ENCODE measurements at places on chromosomes 16 and 17. TPM values are rescaled to one million over a fixed set of nuclear protein-coding genes. Genes with fewer than 3 reads are reported as not detected.
A peak's percentile ranks its signal among the peaks of the same experiment; 100 is the strongest.

XAF1 gene
- 10.6 TPM for polyA plus RNA-seq

GRCh38 chr16:50336884-50337283 lies 31.9 kb downstream of the BRD7 start:
- H3K4me1 ChIP-seq, result no peaks in the 10 kb centered on the region
- no peaks in the 10 kb centered on the region for H3K27me3 ChIP-seq
- peaks cover 13% of the 10 kb centered on the region for H3K36me3 ChIP-seq
- DNase-seq, result no peak

GRCh38 chr16:62970851-62971250 lies 934.6 kb upstream of the CDH8 start:
- no peak overlapping the region for H3K4me3 ChIP-seq
- no peak overlapping the region for H3K27ac ChIP-seq
- no peaks in the 10 kb centered on the region for H3K27me3 ChIP-seq
- H3K4me1 ChIP-seq, result no peaks in the 10 kb centered on the region

- H3K36me3 ChIP-seq, result no peaks in the 10 kb centered on the region
- no peaks in the 10 kb centered on the region for H3K27me3 ChIP-seq
- DNase-seq, result no peak
- H3K4me1 ChIP-seq, result no peaks in the 10 kb centered on the region
- H3K4me3 ChIP-seq, result no peak overlapping the region
Measured at GRCh38 chr16:81431554-81432353, 12.9 kb upstream of the CMIP start.

C16orf92 gene
- polyA plus RNA-seq, result not detected

DNA sequence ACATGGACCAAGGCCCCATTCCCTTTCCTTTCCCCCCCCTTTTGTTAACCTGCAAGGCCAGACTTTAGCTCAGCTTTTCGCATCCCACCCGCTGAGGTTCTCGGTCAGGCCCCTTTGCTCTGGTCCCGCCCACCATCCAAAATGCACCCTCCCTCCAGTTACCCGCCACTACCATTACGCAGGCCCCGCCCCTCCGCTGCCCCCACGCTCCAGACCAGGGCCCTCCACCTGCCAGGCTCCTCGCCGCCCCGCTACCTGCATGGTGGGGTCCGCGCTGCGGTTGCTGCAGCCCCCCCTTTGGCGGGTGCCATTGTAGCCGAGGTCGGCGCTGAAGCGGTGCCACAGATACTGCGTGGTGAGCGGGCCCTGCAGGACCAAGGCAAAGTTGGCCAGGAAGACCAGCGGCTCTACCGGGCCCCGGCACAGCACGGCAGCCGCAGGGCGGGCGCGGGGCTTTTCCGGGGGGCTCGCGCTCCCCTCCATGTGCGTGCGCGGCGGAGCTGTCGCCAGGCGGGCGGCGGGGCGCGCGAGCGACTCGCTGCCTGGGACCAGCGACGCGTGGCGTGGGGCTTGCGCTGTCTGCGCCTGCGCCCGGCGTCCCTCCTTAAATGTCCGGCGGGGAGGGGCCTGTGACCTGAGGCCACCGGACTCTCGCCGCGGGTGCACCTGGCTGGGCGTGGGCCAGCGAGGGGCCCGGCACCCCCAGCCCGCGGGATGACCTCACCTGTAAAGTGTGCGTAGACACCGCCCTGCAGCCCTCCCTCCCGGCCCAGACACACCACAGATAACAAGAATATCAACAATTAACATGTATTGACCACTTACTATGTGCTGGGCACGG lies at the start of gene SLC46A1:
Gene SLC46A1, minus strand, starts transcription at position 581 of the 841 bp plus-strand sequence. Its CDS starts 98 bp downstream, at position 483.
- no peak within 1 kb of the TSS for H3K27ac ChIP-seq
- no peaks in the 10 kb centered on the region for H3K36me3 ChIP-seq
- DNase-seq, result no peak
- peaks cover 36% of the 10 kb centered on the region for H3K4me1 ChIP-seq
- H3K4me3 ChIP-seq, result peak within 1 kb of the TSS; percentile 36

CCL16 gene
- polyA plus RNA-seq, result not detected

DNA sequence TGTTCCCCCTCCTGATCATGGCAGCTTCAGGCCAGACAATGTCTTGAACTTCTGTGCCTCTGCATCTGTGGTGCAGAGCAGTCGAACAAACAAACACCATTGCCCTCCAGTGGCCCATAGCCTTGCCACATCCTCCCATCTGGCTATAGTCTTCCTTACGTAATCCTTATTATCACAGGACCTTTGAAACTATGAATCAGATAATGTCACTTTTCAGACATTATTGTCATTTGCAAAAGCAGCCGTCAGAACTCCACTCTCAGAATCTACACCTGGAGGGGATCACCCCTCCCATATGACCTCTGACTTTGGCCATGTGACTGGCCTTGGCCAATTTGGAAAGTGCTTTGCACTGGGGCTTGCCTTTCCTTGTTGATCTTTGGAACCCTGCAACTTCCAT lies 387.3 kb downstream of the MAF start:
- no peak for DNase-seq
- no peaks in the 10 kb centered on the region for H3K36me3 ChIP-seq
- no peak overlapping the region for H3K27ac ChIP-seq
- no peaks in the 10 kb centered on the region for H3K4me1 ChIP-seq

- no peak overlapping the region for H3K4me3 ChIP-seq
- no peaks in the 10 kb centered on the region for H3K27me3 ChIP-seq
- H3K4me1 ChIP-seq, result no peaks in the 10 kb centered on the region
Measured at GRCh38 chr17:71546419-71546818, 574.4 kb upstream of the SOX9 start.

DNA sequence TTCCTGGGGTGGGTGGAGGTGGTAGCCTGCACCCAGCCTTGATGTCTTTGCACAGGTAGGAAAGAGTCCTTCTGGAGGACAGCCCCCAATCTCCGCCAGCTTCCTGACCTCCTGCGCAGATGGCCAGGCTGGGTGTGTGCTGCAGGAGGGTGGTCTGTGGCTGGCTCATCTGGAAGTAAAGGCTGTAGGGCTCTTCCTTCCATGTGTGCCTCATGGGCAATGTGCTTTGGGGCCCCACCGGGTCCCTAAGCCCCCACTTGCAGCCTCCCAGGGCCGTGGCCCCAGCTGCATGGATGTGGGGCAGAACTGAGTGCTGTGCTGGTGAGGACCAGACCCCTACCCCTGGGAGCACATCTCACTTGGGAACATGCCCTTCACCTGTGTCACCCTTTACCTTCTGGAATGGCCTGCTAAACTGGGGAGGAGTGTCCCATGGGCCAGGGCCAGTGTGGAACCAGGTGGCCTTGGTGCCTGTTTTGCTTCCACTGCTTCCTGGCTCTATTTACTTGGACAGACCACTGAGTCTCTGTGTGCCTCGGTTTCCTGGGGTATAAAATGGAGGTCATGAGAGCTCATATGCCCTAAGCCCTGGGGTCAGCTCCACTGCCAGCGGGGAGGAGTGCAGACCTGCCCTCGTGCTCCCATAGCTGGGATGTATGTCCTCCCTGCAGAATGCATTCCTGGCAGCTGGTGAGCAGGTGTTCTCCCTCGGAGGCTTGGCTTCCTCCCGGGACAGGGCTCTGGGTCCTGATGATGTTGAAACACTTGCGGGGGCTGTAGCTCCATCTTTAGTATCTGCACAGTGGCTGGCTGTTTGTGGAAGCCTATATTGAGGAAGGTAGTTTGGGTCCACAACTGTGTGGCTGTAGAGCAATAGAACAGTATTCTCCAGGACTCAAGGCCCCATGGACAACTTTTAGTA lies 18.0 kb downstream of the MPRIP start:
- peaks cover 32% of the 10 kb centered on the region for H3K4me1 ChIP-seq
- H3K4me3 ChIP-seq, result no peak overlapping the region
- no peak overlapping the region for H3K27ac ChIP-seq
- no peaks in the 10 kb centered on the region for H3K27me3 ChIP-seq

DNA sequence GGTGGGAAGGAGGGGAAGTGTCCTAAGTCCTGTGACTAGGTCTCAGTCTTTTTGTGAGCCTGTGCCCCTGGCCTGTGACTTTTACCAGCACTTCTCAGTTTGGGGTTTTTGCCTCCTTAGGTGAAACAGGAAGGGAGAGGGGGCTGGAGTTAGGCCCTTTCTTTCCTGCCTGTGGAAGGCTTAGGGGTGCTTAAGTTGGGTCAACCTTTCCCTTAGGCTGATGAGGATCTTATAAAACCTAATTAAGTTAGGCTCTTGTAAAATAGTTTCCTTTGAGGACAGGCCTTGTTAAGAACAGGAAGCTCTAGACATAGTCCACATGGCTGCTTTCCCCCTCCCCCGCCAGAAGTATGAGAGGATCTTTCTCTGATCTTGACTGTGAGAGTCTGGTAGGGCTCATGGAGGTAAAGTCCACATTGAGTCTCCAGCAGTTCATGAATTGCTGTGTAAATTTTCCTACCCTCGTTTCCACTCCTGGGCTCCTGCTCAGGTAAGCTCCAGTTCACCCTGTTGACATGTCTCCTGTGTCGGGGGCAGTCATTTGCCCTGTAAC lies 17.0 kb upstream of the DNASE1 start:
- peaks cover 1% of the 10 kb centered on the region for H3K4me1 ChIP-seq
- H3K27ac ChIP-seq, result no peak overlapping the region
- no peaks in the 10 kb centered on the region for H3K36me3 ChIP-seq
- DNase-seq, result no peak

CHD9 gene
- polyA plus RNA-seq, result 18.5 TPM

C1QTNF1 gene
- polyA plus RNA-seq, result 6.6 TPM

GRCh38 chr17:306536-307294 lies 45.9 kb downstream of the RPH3AL start:
- H3K27me3 ChIP-seq, result no peaks in the 10 kb centered on the region
- no peaks in the 10 kb centered on the region for H3K36me3 ChIP-seq
- H3K27ac ChIP-seq, result no peak overlapping the region

DNA sequence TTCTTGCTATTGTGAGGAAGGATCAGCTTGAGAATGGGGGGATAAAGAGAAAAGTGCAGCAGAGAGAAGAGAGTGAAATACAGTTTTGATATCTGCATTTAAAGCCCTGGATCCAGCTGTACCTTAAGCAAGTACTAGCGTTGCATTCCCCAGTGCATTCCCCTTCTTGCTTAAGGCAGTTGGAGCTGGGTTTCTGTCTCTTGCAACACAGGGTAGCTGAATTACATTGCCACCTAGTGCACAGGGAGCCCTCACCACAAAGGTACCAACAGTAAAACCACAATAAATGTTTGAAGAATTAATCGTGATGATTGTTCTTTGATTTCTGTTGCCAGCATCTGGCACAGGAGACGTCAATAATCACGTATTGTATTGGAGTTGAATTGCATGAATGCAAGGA lies 588.7 kb downstream of the RBFOX1 start:
- H3K4me1 ChIP-seq, result no peaks in the 10 kb centered on the region
- no peaks in the 10 kb centered on the region for H3K36me3 ChIP-seq
- no peaks in the 10 kb centered on the region for H3K27me3 ChIP-seq
- no peak overlapping the region for H3K4me3 ChIP-seq
- DNase-seq, result no peak
- H3K27ac ChIP-seq, result no peak overlapping the region

DNA sequence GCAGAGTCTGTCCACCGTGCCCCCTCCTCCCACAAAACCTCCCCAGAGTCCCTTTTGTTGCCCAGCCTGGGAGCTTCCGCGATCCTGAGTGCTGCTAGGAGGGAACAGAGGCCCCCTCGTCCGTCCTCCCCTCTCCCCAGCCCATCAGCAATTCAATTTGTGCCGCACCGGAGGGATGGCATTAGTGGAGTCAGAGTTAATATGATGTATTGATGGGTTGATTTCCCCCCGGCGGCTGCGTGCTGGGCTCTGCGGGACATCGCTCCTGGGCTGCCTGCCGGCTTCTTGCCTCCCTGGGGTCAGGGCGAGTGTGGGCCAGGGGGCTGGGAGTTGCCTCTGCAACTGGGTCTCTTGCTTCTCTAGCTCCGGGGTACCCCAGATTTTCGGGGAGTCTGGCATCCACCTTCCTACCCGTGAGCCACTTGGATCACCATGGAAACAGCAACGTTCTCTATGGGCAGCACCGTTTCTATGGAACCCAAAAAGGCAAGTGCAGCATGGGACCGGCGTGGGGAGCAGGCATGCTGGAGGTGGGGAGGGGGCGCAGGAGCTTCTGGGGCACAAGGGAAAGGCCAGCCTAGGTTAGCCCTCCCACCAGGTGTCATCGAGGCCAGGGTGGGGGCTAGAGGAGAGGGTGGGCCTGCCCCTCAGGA lies 42.9 kb downstream of the BAHCC1 start:
- H3K27me3 ChIP-seq, result peaks cover 5% of the 10 kb centered on the region
- no peak for DNase-seq
- H3K4me3 ChIP-seq, result no peak overlapping the region
- H3K4me1 ChIP-seq, result no peaks in the 10 kb centered on the region
- H3K36me3 ChIP-seq, result no peaks in the 10 kb centered on the region

GRCh38 chr17:80297996-80298560 lies 37.4 kb downstream of the RNF213 start:
- H3K4me3 ChIP-seq, result no peak overlapping the region
- no peak for DNase-seq
- H3K36me3 ChIP-seq, result peaks cover 36% of the 10 kb centered on the region
- no peaks in the 10 kb centered on the region for H3K27me3 ChIP-seq
- H3K4me1 ChIP-seq, result no peaks in the 10 kb centered on the region

DNA sequence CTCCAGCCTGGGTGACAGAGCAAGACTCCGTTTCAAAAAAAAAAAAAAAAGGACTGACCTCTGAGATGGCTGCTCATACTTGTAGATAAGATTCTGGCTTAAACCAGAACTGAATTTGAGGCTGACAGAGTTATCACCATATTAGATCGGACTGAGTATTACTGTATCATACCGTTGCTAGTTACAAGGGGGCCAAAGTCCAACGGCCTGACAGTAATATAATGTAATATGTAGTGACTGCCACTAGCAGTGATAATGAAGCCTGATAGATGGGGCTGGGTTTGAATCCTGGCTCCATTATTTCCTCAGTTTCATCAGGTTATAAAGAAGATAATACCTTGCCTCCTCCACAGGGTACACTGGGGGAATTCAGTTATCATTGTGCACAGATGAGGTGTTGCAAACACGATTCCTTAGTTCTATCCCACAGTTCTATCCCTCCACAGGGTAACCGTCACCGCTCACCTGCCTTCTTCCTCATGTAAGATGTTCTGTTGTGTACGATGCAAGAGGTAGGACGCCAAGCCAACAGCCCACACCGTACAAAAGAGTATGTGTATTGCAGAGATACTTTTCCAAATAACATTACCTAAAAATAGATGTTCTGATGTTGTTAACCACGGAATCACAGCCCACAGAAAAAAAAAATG lies 5.2 kb downstream of the TMEM220 start:
- H3K4me3 ChIP-seq, result no peak overlapping the region
- H3K27me3 ChIP-seq, result no peaks in the 10 kb centered on the region
- no peak overlapping the region for H3K27ac ChIP-seq

DNA sequence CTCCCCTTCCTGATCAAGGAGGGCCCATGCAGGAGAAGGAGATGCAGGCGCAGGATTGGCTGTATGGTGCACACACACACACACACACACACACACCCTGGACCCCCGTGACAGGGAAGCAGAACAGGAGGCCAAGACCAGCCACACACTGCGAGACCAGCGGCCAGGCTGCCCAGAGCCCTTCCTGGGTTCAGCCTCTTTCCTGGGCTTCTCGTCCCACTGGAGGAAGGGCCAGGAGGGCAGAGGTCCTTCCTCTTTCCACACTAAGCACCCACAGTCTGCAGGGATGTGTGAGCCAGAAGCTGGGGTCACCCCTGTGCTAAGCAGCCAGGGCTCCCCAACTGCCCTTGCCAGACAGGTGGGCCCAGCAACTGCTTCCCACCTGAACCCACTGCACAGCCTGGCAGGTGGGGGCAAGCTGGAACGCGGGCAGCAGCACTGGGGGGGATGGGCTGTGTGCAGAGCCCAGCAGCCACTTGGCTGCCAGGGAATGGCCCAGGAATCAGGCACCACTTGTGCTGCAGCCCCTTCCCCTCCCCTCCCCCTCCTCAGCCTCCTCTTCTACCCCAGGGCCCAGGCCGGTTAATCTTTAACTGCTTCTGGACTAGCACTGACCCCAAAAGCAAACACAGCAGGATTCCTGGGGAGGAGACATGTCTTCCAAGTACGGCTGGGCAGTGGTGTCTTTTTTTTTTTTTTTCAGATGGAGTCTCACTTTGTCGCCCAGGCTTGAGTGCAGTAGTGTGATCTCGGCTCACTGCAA lies 44.6 kb upstream of the SLC38A10 start:
- no peak overlapping the region for H3K4me3 ChIP-seq
- no peak overlapping the region for H3K27ac ChIP-seq

CYGB gene
- 10.3 TPM for polyA plus RNA-seq

All from keratinocyte (primary cell).